ENCODE measurements at places on chromosomes 16 and 17. TPM values are rescaled to one million over a fixed set of nuclear protein-coding genes. Genes with fewer than 3 reads are reported as not detected.

CCDC200 gene
- not detected for total RNA-seq

FOXO3B gene
- total RNA-seq = 2.5 TPM

RAB26 gene
- total RNA-seq = 3.8 TPM

KRT27 gene
- not detected for total RNA-seq

CKLF gene
- total RNA-seq = 165 TPM

TPSB2 gene
- not detected for total RNA-seq

DNA sequence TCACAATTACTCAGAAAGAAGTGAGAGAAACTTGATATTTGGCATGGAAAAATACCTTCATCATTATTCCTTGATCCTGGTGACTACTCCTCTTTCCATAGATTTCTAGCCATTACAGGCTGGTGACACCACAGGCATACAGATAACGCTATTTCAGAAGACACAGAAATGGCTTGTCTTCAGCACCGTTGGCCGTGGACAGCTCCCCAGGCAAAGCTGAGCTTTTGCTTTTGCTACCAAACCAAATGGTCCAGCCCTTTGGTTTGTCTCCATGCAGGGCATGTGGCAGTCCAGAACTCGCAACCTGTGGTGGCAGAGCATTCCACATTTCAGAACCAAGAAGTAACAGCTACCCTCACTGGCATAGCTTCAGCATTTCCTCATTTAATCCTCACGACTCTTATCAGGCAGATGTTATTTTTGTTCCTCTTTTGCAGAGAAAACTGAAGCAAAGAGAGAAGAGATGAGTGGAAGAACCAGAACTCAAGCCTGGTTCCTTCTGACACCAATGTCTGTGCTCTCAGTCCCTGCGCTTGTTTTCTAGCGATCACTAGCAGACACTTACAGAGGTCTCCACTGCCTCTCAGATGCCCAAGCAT, 55.5 kb downstream of the HS3ST4 start:
- DNase-seq = peak; percentile 7

DNA sequence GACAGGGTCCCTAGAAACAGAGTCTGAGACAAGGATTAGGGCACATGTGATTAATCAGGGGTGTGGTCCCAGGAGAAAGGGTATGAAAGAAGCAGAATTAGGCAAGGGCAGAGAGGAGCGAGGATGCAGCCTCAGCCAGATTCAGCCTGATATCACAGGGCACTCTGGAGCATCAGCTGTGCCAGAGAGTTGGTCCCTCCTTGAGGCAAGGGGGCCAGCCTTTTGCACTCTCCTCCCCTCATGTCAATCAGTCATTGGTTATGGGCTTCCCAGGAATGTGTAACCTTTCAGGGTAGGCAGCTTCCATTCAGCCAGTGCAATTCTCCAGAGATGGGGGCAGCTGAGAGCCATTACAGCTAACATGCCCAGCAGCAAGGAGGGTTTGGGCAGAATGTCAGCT, 152.6 kb upstream of the LHX1 start:
- DNase-seq = no peak

GRCh38 chr17:49157784-49158183, 25.2 kb downstream of the B4GALNT2 start:
- DNase-seq = peak; percentile 21

- peak; percentile 33 for DNase-seq
Observed at GRCh38 chr16:9091867-9092281, 430 bp downstream of the HAPSTR1 start.

DNA sequence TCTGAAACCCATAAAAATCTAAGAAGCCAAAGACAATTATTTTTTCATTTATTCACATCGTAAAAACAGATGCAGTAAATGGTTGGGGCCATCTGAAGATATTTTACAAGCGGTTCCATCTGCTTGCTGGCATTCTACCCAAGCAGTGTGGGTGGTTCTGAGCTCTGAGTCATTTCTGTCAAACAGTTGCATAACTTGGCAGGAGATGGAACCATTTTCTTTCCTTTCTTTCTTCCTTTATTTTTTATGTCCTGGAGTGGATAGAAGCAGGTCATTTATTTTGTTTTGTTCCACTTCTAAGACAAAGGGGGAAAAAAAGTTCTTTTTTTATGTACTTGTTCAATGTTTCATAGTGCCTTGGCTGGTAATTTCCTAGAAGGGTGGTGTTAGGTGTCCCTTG, 1151.9 kb upstream of the GOT2 start:
- peak; percentile 91 for DNase-seq

DNA sequence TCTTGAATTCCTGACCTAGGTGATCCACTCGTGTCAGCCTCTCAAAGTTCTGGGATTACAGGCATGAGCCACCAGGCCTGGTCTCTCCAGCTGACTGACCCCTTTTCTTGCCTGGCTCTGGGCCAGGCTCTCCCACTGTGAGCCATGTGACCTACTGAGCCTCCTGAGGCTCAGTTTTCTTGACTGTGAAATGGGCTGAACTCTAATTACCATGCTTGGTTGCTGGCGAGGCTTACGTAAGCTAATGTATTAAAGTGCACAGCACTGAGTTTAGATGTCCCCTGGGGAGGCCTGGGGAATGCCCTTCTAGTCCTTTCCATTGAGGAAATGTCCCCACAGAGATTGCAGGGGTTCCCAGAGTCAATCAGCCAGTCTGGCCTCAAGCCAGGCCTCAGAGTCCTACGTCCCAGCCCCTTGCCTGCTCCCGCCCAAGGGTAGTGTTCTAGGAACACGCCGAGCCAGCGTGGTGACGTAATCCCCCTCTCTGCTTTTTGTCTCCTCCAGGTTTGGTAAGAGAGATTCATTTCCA, 45.8 kb upstream of the LGALS9 start:
- no peak for DNase-seq

DNA sequence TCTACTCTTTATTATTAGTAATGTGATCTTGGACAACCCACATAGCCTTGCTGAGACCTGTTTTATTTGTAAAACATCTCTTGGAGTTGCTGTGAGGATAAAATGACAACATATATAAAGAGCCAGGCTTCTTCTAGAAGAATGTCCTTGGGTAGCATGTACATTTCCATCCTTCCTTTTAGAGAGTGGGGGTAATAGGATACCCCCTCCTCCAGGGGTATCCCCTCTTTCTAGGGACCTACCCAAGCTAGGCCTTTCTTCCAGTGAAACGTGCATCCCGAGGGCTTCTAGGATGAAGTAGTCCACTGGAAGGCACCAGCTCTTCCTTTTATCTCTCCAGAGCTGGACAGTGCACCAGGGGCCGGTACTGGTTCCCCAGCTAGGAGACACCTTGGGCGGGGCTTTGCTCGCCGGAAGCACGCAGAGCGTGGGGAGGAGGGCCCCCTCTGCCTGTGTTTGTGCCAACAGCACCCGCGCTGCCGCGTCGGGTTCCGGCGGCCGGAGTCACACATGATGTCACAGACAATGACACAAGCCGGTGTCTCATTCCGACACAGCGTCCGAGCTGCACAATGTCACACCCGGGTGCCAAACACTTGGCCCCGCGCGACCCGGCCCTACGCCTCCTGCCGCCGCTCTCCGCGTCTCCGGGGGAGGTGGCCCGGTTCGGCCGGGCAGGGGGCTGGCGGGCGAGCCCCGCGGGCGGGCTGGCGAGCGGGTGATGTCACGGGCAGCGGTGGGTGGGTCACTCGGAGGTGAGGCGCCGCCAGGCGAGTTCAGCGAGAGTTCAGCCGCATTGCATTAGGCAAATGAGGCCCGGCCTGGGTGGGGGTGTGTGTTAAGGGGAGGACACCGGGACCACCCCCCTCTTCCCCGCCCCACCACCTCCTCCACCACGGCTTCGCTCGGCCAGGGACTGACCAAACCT, 23.4 kb downstream of the GJD3 start:
- DNase-seq = peak; percentile 87

DNA sequence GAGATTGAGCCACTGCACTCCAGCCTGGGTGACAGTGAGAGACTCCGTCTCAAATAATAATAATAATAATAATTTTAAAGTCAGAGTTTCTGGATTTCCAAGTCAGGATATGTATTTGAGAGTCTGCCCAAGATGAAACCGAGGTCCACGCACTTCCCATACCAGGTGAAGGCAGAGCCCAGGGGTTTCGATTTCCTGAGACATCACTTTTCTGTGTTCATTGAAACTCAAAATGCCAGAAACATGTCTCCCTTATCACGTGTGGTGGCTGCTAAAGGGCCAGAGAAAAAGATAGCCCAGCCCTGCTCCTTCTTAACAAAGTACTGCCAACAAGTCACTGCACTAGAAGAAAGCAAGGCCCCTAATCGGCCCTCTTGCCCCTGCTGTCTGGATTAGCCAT, 9.8 kb upstream of the RNF157 start:
- no peak for DNase-seq

DNA sequence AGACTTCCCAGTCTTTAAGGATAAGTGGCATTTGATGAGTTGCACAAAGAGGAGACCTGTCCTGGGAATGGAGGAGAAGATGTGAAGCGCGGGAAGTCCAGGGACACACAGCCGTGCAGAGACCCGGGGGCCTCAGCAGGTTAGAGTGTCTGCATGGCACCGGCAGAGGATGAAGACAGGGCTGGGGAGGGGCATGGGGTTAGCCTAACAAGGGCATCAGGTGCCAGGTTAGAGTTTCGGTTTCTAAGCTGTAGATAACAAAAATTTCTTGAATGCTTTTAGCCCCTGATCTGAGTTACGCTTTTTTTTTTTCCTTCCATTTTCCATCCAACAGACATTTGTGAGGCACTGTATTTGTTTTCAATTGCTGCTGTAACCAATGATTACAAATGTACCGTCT, 594.3 kb downstream of the MAF start:
- DNase-seq = no peak

DNA sequence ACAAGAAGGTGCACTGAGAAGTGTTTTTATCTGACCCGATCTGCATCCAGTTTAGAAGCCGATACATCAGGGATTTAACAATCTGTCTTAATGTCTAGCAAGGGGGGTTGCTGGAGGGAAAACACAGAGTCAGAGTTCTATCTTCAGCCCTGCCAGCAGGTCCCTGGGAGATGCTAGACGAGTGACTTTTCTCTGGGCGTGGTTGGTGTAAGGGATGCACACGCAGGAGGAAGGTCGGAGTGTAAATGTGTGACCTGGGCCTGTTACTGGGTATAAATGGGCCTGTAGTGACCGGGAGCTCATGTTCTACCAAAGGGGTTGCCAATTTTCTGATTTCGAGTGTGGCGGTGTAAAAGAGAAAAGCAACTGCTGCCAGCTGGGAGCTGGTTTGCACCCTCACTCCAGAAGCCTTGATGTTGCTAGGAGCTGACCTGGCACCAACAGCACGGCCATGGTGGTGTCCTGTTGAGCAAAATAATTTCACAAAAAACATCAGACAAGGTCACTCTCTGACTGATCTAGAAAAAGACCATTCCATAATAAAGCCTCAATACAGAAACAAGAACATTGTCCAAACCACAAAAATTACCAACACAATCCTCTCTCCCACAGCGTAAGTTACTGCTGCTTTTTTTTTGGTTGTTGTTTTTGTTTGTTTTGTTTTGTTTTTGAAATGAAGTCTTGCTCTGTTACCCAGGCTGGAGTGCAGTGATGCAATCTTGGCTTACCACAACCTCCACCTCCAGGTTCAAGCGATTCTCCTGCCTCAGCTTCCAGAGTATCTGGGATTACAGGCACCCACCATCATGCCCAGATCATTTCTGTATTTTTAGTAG, 1.3 kb upstream of the KCTD13 start:
- peak; percentile 14 for DNase-seq

DNA sequence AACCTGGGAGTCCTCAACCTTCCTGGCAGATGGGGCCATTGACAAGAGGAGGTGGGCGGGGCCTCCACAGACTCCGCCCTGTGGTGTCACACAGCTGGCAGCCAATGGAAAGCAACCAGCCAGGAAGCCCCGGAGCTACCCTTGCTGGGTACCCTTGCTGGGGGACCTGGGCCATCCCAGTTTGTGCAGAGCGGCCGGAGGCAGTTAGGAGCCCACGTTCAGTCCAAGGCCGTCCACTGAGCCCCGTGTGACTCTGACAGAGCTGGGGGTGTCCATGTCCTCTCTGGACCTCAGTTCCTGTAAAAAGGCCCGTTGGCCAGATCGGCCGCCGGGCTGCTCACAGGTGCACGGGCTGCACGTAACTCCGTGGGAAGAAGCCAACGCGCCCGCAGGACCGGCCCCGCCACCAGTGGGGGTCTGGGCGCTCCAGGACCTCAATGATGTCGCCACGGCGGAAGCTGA, 17.1 kb upstream of the FAM83G start:
- no peak for DNase-seq

DNA sequence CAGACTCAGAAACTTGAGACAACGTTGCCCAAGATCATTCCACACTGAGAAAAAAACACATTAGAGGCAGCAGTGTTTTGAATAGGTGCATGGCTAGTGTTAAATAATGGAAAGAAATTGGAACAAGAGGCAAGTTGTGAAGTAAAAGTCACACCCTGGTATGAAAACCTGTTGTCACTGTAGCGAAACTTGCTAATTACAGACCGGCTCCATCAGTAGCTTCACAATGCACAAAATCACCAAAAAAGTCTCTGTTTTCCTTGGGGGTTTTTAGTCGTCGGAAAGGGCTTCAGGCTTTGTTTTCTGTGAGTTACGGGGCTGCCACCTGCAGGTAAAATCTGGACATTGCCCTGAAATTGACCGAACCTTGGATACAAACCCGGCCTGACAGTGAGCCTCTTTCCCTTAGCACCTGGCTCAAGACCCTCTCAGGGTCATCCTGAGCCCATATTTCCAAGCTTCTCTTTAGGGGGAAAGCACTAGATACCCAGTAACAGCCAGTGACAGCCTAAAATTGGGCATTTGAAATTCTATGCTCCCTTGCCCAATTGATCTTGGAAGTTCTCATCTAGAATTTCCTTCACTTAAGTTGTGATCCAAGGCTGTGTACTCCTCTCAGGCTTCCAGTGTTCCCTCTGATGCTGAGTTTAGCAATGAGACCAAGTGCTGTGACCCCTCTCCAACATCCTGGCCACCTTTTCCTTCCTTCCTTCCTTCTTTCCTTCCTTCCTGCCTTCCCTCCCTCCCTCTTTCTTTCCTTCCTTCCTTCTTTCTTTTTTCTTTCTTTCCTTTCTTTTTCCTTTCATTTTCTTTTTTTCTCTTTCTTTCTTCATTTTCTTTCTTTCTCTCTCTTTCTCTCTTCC, 7.2 kb upstream of the GRB2 start:
- DNase-seq = peak; percentile 67
